ENCODE measurements at places on chromosomes 16 and 17. TPM values are rescaled to one million over a fixed set of nuclear protein-coding genes. Genes with fewer than 3 reads are reported as not detected.

CA7 gene
- not detected for polyA plus RNA-seq

FOXC2 gene
- polyA plus RNA-seq: 50.4 TPM

DNA sequence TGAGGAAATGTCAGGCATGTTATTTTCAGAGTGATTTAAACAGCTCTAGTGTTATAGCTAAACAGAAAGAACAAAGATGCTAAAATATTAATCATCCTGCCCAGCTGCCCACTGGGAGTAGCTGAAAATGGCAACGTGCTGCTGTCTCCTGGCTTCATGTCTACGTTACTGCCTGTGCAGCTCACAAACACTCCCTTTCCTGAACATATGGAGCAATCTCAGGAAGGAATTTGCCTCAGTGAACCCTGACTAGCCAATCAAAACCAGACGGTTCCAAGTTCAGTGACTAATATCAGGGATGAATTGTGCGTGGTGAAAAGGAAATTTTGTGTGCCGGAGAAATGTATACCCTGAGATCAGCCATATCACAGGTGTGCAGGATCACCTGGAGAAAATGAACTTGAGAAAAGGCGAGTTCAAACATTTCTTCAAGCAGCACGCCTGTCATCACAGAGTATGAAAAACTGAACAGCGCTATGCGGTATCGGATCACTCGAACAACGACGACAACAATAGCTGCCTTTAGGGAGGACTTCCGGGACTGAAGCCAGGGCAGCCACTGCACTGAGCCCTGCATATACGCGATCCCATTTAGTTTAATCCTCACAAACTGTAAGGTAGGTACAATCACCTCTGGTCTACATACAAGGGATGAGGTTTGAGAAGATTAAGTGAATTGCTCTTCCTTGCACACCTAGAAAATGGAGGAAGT is 110.3 kb downstream of the STX8 start:
- no peak for DNase-seq

DNA sequence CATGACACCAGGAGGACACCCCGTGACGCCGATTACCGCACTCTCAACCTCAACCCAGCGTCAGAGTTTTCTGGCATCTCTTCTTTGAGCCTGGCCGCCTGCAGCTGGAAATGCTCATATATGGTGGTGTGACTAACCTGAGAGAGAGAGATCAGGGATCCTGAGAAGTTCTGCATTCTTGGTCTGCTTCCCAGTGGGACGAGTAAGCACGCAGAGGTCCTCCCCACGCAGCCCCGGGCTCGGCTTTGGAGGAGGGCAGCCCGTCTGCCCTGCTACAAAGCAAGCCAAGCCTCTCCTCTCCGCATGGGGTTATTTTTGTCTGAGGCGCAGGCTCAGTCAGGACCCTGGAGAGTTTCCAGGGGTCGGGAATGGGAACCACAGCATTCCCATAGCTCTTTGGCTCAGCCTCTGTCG is 16.5 kb downstream of the CRISPLD2 start:
- no peak for DNase-seq

- no peak for DNase-seq
Observed at GRCh38 chr17:40622509-40622928, 25.1 kb downstream of the SMARCE1 start.

DNA sequence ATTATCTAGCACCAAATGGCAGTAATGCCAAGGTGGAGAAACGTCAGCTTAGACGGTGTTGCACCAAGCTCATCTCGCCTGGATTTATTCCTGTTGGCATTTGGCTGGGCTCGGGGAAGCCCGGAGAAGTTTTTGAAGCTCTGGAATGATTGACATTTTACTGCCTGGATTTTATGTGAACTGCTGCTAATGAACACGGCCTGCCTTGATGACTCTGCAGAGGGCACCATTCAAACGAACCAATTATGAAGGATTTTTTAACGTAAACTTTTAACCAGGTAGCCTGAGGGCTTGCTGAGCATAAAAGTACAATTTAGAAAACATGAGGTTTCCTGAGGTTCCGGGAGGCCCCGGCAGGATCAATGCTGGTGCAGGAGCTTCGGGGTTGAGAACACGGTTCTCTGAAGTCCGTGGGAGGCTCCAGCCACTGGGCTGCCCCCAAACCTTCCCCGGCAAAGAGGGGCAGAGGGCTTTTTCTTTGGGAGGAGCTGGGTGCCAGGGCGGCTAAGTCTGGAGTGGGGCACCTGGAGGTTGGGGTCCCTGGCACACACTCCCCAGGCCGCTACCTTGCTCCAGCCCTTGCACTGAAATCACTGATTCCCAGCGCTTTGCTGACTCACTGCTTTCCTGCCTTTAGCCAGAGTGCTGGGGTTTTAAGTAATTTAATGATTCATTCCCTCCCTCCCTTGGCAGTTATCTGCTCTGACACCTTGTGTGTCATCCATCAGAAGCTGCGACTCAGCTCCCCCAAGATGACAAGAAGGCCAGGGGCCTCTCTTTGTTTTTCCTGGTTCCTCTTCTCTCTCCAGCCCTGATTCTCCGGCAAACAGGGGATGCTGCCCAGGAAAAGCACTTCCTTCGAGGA is 161.2 kb upstream of the IRX3 start:
- no peak for DNase-seq

- no peak for DNase-seq
Observed at GRCh38 chr17:77516902-77517301, 376.1 kb downstream of the SEC14L1 start.

DNA sequence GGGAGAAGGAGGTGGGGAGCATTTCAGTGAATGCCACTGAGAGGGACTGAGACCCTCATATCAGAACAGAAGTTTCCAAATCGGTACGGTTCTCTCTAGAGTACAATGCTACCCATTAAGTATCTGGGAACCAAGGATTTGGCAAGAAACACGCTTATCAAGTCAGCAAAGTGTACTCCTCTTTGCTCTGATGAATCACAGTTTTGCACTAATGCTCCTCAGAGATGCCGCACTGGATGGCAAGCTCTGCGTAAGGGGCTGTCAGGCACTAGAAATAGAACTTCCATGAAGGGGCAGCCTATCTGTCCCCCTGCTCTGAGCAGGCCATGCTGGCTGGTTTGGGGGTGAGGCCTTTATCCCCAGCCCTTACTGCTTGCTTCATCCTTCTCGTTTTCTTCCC is 4.8 kb upstream of the ABCC12 start:
- DNase-seq: no peak

C16orf82 gene
- not detected for polyA plus RNA-seq

- no peak for DNase-seq
Observed at GRCh38 chr16:14241631-14242030, 170.5 kb downstream of the MRTFB start.

PERCC1 gene
- polyA plus RNA-seq: not detected

DNA sequence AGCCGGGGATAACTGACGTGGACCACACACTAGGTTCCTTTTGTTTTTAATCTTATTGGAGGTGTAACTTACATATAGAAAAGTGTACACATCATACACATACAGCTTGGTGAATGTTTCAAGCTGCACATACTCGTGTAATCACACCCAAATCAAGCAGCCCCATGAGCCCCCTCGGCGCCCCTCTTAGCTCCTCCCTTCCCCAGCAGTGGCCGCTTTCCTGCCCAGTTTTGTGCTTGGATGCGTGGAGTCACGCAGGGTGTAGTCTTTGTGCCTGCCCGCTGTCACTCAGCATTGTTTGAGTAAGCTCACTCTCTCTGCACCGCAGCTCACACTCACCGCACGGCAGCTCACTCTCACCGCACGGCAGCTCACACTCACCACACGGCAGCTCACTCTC is 151.7 kb upstream of the CHMP6 start:
- DNase-seq: no peak
